ENCODE measurements at places on chromosomes 3 and 15. TPM values are rescaled to one million over a fixed set of nuclear protein-coding genes. Genes with fewer than 3 reads are reported as not detected.

Gene CAPN3
- total RNA-seq = 413 TPM

Gene CILP
- 31.7 TPM for total RNA-seq

Gene CHRD
- total RNA-seq = 5.2 TPM

Gene KCNAB1
- 0.74 TPM for total RNA-seq

- no peak for DNase-seq
These were observed 49.7 kb downstream of the KLHL25 start for GRCh38 chr15:85745023-85745422.

GRCh38 chr3:98560911-98561310 is 29.1 kb downstream of the GPR15 start:
- no peak for DNase-seq

- no peak for DNase-seq
These were observed 60.8 kb upstream of the RNU6-1 start for GRCh38 chr15:67900621-67901147.

DNA sequence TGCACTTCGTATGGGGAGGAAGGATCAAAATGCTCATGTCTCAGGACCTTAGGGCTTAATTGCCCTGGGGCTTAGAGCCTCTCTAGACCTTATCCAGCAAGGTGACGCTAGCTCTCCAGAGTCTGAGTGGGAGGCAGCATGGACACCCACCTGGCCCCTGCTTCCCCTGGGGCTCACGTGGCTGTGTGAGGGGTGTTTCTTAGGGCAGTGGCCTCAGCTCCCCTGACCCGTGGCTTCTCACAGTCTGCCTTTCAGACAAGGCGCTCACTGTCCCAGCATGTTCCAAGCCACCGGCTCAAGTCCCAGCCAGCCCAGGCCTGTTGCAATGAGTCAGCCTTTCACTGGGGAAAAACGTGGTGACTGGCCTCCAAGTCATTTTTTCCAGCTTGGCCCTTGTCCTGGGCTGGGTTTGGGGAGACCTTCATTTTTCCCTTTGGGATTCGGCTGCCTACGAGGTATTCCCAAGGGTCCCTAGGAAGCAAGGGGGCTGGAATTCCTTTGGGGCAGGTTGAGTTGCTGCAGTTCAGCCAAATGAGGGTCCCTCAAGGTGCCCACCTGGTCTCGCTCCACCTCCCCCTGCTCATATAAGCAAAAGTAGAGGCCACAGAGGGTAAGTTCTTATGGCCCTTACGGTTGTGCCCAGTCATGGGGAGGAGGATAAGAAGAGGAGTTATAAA is 15.7 kb downstream of the BHLHE40 start:
- DNase-seq = peak; percentile 92

- DNase-seq = no peak
These were observed 26.2 kb downstream of the IFT80 start for GRCh38 chr3:160372780-160373179.

- DNase-seq = peak; percentile 70
These were observed 6.3 kb downstream of the SH3BP5 start for GRCh38 chr3:15326037-15326436.

- no peak for DNase-seq
These were observed 43.9 kb downstream of the ADIPOQ start for GRCh38 chr3:186886202-186886981.

DNA sequence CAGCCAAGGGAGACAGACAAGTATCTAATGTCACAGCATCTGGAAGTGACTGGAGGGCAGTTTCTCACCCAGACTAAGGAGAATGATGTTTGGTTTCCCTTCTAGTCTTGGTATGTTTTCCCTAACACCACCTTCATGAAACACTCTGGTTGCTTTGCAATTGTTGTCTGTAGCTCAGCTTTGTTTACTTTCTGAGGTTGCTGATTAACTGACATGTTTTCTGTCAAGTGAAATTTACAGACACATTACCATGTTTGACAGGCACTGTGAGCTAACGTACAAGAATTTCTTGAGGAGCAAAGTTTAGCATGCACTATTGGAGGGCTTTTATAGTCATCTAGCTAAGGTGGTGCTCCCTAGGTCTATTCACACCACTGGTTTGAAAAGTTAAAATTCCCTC is 131.6 kb upstream of the NECTIN3 start:
- no peak for DNase-seq

- no peak for DNase-seq
These were observed 9.9 kb upstream of the KCNMB2 start for GRCh38 chr3:178526291-178526690.

- no peak for DNase-seq
These were observed 179.3 kb upstream of the ANKRD28 start for GRCh38 chr3:15977090-15977489.

DNA sequence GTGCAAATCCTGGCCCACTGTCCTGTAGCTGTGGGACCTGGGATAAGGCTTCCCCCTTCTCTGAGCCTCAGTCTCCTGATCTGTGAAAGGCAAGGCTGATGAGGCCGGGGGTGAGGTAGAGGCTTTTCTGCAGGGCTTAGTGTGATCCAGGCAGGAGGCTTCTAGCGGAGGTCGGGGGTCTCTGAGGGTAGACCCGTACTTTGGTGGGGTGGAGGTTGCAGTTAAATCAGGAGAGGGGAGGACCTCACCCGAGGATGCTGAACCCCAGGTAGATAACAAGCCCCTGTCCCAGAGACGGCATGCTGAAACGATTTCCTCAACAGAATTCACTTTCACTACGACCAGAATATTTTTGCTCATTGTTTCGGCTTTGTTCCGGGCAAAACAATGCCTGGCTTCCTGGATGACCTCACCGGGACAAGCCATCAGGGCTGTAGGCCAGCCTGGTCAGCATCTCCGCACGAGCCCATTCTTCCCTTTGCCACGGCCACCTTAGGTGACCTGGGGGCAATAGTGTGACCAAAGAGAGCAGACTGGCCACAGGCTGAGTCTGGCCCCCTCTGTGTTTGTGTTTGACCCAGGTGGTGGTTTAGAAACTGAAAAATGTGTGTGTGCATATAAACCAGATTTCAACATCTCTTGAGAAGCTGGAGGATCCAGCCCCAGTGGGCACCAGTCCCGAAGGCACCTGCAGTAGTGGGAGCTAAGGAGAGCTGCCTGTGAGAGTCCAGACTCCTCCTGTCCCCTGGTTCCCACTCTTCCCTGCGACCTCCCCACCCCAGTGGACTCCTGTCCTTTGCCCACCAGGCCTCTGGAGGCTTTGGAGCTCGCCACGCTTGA is 33.0 kb downstream of the SLC6A6 start:
- no peak for DNase-seq

GRCh38 chr3:152969557-152970300 is 134.8 kb downstream of the P2RY1 start:
- DNase-seq = no peak

DNA sequence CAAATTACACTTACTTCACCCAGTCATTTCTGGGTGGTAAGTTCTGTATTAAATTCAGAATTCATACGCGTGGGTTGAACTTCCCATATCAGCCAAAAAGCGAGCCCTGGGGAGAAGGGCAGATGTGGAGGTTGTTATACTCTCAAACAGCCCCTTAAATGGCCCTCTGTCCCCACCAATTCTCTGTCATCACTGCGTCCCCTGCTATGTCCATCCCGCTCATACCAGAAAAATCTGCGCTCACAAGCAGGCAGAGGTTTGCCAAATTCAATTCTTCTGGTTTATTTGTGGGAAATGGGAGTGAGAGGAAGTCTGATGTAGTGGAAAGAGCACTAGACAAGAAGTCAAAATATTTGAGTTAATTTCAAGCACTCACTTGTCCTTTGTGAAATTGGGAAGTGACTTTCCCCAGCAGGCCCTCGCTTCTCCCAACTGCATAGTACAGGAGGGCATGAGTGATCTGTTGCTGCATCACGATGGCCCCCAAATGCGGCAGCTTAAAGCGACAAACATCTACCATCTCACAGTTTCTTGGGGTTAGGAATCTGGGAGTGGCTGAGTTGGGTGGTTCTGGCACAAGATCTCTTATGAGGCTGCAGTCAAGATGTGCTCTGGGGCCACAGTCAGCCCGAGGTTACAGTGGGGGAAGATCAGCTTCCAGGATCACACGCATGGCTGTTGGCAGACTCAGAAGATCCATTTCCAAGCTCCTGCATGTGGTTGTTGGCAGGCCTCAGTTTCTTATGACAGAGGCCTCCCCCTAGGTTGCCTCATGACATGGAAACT is 67.7 kb downstream of the CPN2 start:
- no peak for DNase-seq

GRCh38 chr3:178785961-178786360 is 249.7 kb downstream of the KCNMB2 start:
- DNase-seq = no peak

- no peak for DNase-seq
These were observed 35.9 kb downstream of the UNC13C start for GRCh38 chr15:54014067-54014655.
